Ureter (tissue), 1 donor: ENCODE measurements at places on chromosomes 12 and 14. TPM values are rescaled to one million over a fixed set of nuclear protein-coding genes. Genes with fewer than 3 reads are reported as not detected.

Gene TBX3
- total RNA-seq, result 251 TPM

Gene ANHX
- not detected for total RNA-seq

Gene CIT
- 4.1 TPM for total RNA-seq

Gene TAS2R30
- total RNA-seq, result 11.8 TPM

Gene SCN8A
- 2.2 TPM for total RNA-seq

Gene TMCC3
- total RNA-seq, result 10.1 TPM

Gene RPGRIP1
- total RNA-seq, result 0.49 TPM

Gene TGFB3
- total RNA-seq, result 315 TPM

Gene WIF1
- 0.29 TPM for total RNA-seq

Gene PELI2
- total RNA-seq, result 15.5 TPM

Gene DPY19L2
- total RNA-seq, result 28.9 TPM

Gene TOGARAM1
- 33.5 TPM for total RNA-seq
